ENCODE measurements at places on chromosomes 16 and 17.
A peak's percentile ranks its signal among the peaks of the same experiment; 100 is the strongest.

- no peak for DNase-seq
Observed at GRCh38 chr16:86133847-86134375, 234.9 kb downstream of the IRF8 start.

GRCh38 chr17:48178317-48178716 is 70.8 kb downstream of the SNX11 start:
- DNase-seq, result no peak

DNA sequence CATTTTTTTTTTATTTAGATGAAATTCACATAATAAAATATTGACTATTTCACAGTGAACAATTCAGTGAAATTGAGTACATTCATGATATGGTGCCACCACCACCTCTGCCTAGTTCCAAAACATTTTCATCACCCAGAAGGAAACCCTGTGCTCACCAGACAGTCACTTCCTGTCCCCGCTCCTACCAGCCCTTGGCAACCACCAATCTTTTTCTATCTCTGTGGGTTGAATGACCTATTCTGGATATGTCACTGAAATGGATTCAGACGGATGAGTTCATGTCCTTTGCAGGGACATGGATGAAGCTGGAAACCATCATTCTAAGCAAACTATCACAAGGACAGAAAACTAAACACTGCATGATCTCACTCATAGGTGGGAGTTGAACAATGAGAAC is 40.5 kb downstream of the ATP2C2 start:
- DNase-seq, result no peak

DNA sequence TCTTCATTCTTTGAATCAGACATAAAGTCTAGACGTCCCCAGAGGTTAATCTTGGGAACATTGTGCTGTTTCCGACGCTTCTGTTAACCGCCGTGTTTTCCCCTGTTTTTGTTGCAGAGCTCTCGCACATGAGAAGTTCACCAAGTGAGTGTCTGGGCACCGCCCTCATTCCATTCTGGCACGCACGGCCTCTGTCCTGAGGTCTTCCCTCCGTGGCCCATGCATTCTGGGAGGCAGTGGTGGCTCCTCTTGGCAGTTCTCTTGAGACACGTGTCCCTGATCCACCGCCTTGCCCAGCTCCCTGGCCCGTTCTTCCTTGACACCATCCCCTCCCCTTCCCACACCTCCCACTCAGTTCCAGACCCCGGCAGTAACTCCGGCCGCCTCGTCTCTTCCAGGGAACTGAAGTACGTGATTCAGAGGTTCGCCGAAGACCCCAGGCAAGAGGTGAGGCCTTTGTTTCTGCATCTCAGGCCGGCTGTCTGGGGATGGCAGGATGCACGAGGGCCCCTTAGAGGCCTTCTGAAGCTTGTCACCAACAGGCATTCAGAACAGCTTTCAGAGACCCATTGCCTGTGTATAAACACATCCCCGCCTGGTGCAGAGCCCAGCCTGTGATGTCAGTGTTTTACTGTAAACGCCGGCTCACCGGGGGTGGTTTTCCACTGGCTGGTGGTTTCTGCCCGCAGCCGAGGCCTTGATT is 85.9 kb upstream of the PLCG2 start:
- DNase-seq, result no peak

GRCh38 chr16:1642148-1642547 is 30.0 kb downstream of the CRAMP1 start:
- DNase-seq, result no peak

DNA sequence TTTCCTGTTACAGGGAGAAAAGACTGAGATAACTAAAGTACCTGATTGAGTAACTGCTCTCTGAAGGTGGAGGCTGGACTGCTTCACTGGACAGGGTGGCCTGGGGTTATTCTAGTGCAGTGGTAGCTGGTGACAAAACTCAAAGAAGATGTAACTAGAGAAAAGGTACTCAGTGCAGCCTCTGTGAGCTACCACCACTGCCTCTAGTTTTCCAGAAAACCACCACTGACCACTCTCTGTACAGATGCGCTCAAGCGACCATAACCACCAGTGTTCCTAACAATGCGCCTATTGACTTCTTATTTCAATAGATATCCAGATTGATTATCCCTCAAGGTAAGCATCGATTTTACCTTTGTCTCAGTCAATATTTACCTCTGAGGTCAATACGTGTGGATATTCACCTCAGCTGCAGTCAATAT is 492.2 kb downstream of the WWOX start:
- no peak for DNase-seq

GRCh38 chr16:24825696-24826095 is 20.1 kb upstream of the SLC5A11 start:
- no peak for DNase-seq

DNA sequence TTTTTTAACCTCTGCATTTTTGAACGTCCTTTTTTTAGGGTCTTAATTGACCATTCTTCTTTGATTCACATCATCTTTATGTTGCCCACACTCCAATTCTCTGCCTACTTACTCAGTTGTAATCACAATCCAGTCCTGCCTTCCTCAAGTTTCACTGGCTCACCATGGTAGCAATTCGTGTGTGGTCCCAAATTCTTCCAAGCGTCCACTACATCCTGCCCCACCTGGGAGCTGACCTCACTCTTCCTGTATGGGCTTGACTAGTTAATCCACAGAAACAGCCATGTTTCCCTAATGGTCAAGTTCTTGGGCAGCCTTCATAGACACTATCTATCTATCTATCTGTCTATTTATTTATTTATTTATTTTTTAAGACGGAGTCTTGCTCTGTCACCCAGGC is 7.1 kb downstream of the TLCD2 start:
- DNase-seq, result no peak

- no peak for DNase-seq
Observed at GRCh38 chr16:57623251-57624043, 5.0 kb upstream of the ADGRG1 start.

GRCh38 chr17:74874615-74875037 is 1.8 kb upstream of the FDXR start:
- no peak for DNase-seq

DNA sequence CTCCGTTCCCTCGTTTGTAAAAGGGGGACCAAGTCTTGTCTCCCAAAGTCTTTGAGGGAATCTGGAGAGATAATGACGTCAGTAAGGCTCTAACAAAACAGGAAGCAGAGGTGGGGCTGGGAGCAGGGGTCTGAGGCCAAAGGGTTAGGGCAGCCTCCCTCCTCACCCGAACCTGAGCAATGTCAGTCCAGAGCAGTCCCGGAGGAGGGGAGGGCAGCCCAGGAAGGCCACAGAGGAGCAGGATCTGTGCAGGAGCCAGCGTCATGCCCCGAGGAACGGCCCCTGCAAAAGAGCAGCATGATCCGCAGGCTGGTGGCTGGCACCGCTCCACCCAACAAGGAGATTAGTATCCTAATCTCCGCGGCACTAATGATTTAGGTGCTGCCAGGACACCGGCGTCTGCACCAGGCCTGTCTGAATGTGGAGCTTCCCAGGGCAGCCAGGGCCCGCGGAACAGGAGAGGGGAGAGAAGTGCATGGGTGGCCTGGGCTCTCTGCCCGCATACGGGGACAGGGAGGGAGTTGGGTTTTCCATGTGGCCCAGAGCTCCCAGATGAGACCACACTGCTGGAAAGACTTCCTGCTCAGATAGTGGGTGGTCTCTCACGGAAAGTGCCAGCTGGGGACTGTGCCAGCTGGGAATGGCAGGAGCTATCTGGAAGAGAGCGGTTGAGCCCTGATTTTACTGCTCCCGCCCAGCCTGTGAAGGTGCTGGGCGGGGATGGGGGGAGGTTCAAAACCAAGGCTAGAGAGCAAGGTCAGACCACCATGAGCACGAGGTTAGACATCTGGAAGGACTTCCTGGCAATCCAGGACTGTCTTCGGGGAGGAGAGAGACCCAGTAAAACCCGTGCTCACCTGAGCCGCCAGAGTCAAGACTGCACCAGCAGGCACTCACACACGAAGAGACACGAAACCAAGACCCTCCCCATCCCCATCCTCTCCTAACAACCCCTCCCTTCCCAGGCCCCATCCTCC is 11.0 kb upstream of the KRT17 start:
- no peak for DNase-seq

- DNase-seq, result no peak
Observed at GRCh38 chr17:77087650-77088454, 52.9 kb upstream of the SEC14L1 start.

DNA sequence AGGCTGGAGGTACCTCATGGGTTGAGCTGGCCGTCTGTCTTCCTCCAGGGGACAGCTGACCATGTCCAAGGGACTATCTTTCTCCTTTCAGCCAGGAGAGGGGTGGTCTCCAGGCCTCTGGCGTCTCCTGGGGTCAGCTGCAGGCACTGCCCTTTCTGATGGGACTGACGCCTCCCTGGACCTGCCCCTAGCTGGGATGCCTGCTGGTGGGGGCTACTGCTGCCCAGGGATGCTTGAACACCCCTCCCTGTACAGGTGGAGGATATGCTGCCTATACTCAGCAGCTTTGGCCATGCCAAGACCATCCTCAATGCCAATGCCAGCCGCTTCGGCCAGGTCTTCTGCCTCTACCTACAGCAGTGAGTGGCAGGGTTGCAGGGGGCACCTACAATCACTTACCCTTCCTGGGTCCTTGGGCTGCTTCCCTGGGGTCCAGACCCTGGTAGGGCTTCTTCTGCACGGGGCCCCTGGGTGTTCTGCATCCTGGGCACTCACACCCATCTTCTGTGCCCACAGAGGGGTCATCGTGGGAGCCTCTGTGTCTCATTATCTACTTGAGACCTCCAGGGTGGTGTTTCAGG is 4.2 kb downstream of the MYO15B start:
- no peak for DNase-seq

DNA sequence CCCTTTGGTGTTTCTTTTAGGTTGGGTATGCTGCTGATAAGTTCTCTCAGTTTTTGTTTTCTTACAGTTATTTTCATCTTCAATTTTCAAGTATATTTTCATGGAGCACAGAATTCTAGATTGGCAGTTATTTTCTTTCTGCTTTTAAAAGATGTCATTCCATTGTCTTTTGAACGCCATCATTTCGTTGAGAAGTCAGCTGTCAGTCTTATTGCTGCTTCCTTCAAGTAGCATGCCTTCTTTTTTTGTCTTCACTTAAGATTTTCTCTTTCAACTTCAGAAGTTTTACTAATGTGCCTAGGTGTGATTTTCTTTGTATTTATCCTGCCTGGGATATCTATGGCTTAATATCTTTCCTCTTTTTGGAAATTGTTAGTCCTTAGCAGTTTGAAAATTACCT is 262.2 kb upstream of the PMFBP1 start:
- no peak for DNase-seq

GRCh38 chr17:65039336-65039988 is 17.1 kb downstream of the GNA13 start:
- peak; percentile 76 for DNase-seq

DNA sequence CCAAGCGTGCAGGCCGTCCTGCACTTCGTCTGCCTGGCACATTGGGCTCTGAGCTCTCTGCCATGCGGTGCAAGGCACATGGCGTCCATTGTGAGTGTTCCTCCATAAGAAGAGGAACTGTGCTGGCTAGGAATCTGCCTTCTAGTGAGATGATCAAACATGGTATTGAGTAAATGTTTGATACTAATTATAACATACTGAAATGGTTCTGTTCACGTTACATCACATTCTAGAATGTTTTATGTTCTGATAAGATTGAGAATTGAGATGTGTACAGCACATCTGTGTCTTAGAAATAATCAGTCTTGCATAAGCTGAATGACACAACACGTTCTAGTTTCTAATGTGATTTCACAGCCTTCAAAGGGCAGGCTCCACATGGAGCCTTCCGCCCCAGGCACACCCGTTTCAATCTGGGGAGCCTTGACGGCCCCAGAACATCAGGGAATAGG is 42.9 kb downstream of the USP10 start:
- DNase-seq, result no peak

GRCh38 chr17:8563981-8564602 is 66.4 kb downstream of the MYH10 start:
- no peak for DNase-seq

GRCh38 chr16:82990155-82990554 is 363.4 kb downstream of the CDH13 start:
- DNase-seq, result no peak

DNA sequence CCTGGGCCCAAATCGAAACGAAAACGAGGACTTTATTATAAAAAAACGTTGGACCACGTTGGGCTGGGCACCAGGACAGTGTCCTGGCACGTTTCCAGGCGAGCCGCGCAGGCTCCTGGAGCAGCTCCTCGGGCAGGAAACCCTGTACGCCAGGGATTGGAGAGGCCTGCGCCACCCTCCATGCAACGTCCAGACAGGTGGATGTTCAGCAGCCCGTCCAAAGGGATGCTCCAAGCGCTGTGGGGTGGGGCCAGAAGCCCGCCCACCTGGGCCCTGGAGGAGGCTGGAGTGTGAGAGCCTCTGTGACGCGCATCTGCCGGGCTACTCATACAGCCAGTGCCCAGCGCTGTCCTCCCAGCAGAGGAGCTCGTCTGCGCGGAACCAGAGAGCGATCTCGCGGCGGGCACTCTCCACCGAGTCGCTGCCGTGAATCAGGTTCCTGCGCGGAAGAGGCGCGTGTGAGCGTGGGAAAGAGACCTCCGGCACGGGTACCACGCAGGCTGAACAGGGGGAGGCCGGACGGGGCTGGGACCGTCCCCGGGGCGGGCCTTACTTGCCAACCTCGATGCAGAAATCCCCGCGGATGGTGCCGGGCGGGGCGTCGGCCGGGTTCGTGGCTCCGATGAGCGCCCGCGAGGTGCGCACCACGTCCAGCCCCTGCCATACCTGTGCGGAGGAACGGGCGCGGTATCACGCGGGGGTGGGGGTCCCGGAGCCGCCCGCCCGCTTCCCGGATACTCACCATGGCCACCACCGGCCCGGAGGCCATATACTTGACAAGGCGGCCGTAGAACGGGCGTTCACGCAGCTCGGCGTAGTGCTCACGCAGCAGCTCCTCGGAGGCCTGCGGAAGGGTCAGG is 785 bp downstream of the NME3 start:
- peak; percentile 33 for DNase-seq

DNA sequence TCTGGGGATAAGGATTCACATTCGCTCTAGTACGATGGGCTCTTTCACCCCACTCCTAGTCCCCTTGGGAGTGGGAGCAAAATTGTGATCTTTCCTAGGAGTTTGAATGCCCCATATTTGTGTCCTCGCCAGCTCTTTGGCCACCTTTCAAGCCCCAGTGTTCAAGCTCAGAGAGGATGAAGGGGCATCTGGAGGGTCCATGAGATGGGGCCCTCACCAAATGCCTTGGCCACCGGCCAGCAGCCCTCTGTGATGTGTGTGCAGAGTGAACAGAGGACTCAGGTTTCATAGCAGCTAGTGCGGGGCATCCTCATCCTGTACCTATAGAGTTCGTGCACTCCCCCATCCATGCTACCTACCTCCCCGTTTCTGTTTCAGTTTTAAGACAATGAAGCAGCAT is 140.6 kb downstream of the RAB11FIP4 start:
- no peak for DNase-seq

DNA sequence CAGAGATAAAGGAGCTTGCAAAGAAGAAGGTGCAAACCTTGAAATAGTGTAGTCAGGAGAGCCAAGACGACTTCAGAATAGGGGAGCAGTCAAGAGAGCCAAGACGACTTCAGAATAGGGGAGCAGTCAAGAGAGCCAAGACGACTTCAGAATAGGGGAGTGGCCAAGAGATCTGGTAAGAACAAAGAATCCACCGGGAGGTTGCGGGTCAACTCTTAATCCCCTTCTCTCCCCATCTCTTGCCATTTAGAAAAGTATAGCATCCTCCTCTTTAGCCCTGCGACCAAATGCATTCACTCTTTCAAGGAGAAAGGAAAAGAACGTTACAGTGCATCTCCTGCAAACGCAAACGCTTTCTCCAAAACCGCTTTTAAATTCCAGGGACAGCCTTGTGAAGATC is 713 bp downstream of the KNOP1 start:
- DNase-seq, result no peak

- no peak for DNase-seq
Observed at GRCh38 chr17:41907185-41907556, 11.6 kb downstream of the ACLY start.

- DNase-seq, result no peak
Observed at GRCh38 chr16:21339941-21340340, 61.9 kb upstream of the CRYM start.

- DNase-seq, result peak; percentile 87
Observed at GRCh38 chr17:49715717-49716279, 8.0 kb upstream of the SLC35B1 start.

Measured in CD4-positive, alpha-beta T cell treated with Interleukin-4 for 1 hour (primary cell).